ENCODE measurements at places on chromosomes 7 and 10.

GRCh38 chr10:33074443-33074842 lies 116.4 kb upstream of the ITGB1 start:
- DNase-seq, result no peak

DNA sequence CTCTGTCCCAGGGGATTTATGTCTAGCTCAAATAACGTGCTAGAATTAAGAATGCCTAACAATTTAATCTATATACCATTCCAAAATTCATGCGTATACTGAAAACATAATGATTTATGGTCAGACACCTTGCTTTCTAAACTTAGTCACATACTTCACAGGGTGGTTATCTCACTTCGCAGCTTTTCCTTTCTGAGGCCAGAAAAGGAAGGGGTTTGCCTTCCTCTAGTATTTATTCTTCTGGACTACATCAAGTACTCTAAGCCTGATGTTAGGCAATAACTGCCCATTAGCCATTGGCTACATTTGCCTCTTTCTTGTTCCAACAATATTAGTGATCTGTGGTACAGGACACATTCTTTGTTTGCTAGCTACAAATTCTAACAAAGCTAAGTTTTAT lies 72.6 kb upstream of the FHIP2A start:
- DNase-seq, result no peak

GRCh38 chr7:123533929-123534382 lies 439 bp downstream of the IQUB start:
- DNase-seq, result no peak

DNA sequence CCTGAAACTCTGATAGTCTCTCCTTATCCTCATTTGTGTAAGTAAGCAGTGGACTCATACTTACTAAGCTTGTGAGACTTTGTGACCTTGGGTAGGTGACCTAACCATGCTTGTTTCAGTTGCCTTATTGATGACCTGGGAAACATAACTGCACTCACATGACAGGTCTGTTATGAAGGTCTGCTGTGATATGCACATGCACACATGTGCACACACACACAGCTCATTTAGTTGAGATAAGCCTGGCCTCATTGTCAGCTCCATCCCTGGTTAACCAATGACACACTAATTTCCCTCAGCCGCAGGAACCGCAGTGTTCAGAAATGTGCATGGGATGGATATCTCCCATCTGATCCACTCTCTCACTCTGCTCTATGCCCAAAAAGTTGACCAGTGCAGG lies 177.2 kb downstream of the GPAM start:
- no peak for DNase-seq

DNA sequence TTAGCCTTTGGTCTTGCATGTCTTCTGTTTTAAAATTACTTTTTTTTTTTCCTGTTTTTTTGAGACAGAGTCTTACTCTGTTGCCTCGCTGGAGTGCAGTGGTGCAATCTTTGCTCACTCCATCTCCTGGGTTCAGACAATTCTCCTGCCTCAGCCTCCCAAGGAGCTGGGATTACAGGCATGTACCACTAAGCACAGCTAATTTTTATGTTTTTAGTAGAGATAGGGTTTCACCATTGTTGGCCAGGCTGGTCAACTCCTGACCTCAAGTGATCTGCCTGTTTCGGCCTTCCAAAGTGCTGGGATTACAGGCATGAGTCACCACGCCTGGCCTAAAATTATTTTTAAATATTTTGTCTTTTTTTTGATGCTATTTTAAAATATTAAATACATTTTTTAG lies 38.5 kb downstream of the MLLT10 start:
- no peak for DNase-seq

Data from inflammatory macrophage treated with lipopolysaccharide for 1 hour (primary cell).